ENCODE measurements at places on chromosomes 2 and 18.

- DNase-seq: no peak
Observed at GRCh38 chr2:214543386-214543955, 132.6 kb downstream of the VWC2L start.

DNA sequence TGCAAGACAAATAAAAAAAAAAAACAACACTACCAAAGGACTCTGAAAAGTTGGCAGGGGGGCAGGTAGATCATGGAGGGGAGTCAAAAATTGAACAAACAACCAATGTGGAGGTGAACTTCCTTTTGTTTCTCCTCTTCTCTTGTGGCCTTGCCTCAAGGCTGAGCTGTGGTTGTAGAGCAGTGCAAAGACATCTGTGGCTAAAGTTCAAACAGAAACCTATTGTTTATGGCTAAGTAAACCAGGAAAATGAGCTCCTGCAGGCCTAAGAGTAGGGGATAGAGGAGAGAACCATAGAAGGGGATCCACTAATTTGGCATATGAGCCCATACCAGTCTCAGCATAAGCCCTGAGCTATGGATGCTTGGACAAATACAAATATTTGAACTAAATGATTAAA is 40.2 kb upstream of the EGR4 start:
- no peak for DNase-seq

DNA sequence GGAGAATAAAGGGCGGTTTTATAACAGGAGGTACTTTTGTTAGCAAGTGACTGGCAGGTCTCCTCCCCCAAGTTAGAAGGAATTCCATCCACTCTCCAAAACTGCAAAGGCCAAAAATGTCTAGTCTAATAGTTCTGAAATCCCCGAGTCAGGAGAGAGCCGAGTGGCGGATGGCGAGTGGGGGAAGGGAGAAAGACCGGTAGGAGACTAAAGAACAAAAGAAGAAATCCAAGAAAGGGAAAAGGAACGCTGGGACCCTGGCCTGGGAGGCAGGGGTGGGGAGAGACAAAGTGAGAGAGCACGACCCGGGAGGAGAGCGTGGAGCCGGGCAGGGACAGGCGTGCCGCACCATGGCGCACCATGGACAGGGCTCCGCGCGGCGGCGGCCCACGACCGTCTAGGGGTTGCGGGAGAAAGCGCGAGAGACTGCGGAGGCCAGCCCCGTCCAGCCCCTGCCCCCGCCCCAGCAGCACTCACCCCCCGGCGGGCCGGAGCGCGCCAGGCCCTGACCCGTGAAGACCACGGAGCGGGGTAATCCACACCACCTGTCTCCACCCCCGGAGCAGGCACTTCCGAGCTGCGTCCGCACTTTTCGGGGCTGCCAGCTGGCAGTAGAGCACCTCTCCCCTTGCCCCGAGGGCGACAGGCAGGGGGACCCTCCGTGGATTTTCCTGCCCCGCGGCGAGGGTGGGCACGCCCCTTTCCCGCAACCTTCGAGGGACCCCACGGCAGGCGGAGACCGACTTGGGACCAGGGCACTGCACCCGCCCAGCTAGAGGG is 1.6 kb downstream of the CDH2 start:
- no peak for DNase-seq

DNA sequence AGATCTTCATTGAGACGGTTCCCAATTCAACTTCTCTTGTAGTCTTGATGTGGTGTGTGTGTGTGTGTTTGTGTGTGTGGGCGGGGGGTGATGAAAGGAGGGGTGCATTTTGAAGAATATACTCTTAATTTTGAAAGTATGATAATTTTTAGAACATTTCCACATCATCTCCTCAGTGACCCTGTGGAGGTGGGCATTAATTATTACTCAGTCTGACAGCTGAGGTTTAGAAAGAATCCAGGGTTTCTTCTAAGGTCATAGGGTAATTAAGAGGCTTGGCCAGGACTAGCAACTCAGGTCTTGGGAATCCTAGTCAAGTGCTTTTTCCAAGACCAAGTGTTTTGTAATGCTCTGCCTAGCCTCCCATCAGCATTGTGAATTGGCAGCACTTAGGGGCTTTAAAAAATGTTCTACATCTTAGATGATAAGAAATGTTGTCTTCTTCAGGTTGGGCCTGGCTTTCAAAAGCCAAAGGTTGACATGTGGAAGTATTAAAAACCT is 100.5 kb downstream of the SPTBN1 start:
- no peak for DNase-seq

GRCh38 chr18:26511339-26512071 is 36.8 kb downstream of the KCTD1 start:
- DNase-seq: no peak

GRCh38 chr2:223055140-223055539 is 3.1 kb downstream of the KCNE4 start:
- DNase-seq: no peak

- no peak for DNase-seq
Observed at GRCh38 chr2:46814160-46814961, 101.2 kb downstream of the MCFD2 start.

DNA sequence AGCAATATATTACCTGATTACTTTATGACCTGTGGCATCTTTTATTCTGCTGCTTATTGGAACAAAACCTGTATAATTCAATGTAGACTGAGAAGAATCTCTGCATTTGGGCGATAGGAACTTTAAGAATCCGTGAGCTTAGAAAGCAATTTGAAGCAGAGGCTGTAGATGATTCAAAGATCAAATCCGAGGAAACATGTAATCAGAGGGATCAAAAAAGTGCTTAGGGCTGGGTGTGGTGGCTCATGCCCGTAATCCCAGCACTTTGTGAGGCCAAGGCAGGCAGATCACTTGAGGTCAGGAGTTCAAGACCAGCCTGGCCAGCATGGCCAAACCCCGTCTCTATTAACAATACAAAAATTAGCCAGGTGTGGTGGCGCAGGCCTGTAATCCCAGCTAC is 198.4 kb downstream of the MTX2 start:
- DNase-seq: no peak

- no peak for DNase-seq
Observed at GRCh38 chr2:118169359-118170005, 81.2 kb downstream of the INSIG2 start.

- no peak for DNase-seq
Observed at GRCh38 chr2:22273853-22274252, 1111.1 kb upstream of the KLHL29 start.

DNA sequence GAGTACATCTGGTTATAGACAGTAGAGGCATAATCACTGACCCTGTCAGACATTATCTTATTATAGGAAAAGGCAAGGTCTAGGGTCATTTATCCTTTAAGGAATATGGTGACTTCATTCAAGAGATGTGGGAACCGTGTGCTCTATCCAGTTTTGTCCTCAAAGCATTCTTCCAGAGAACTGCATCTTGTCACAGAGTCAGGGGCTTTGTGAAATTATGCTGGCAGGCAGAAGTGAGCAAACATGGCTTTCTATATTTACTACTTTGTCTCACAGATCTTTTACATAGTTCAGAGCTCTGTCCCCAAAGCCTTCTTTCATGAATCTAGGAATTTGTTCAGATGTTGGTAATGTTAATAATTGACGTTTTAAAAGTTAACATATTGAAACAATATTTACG is 177.4 kb downstream of the ASXL3 start:
- no peak for DNase-seq

GRCh38 chr2:187857826-187858225 is 303.6 kb upstream of the TFPI start:
- DNase-seq: no peak

DNA sequence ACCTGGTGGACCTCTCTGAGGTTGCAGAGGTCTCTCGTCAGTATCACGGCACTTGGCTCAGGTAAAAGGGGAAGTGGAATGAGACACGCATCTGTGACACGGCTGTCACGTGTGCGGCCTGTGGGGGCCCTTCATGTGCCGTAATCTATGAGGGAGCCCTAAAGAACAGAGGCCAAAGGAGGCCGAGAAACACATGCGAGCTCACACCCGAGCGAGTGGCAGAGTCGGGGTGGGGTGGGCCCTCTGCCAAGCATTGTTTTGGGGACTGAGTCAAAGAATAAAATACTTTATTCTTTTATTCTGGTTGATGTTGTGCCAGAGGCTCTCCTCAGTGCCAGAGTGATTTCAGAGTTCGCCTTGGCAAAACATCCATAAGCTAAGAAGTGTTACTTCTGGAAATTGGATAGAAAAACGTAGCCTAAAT is 43.3 kb downstream of the PLB1 start:
- DNase-seq: no peak

GRCh38 chr2:176150584-176151441 is 537 bp upstream of the HOXD4 start:
- no peak for DNase-seq

GRCh38 chr2:208037564-208038487 is 12.5 kb upstream of the PLEKHM3 start:
- no peak for DNase-seq

DNA sequence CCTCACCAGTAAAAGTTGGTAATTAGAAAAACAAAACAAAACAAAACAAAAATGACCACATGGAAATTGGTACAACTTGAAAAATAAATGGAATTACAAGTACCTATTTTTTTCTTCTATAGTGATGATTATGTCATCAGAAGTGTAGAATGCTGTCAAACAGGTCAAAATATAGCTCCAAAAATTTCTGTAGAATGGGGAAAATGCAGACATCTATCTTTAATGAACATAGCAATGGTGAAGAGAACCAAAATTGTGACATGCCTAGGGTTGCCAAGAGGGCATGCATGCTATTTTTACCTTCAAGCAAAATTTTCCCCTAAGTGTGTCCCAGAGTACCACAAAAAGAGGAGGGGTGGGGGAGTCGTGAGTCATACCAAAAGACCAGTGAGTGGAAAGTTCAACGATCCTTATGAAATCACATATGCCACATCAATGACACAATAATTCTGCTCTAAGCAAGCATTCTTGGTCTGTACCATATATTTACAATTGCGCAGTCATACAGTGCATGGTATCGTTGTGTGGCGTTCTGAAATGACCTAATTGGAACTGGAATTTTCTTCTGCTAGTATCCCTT is 1436.4 kb downstream of the SUCLG1 start:
- no peak for DNase-seq

- no peak for DNase-seq
Observed at GRCh38 chr18:58453167-58453808, 175.6 kb downstream of the ALPK2 start.

DNA sequence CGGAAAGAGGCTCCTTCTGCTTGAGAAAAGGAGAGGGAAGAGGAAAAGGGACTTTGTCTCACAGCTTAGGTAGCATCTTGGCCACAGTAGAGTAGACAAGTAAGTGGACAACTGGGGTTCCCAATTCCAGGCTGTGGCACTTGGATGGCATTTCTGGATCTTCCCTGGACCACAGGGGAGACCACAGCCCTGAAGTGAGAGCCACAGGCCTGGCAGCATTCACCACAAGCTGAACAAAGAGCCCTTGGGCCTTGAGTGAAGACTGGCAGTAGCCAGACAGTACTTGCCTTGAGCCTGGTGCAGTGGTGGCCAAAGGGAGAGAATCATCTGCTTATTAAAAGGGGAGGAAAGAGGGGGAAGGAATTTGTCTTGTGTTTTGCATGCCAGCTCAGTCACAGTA is 226.1 kb upstream of the KLHL14 start:
- DNase-seq: no peak

- no peak for DNase-seq
Observed at GRCh38 chr18:58552057-58552461, 76.8 kb downstream of the ALPK2 start.

DNA sequence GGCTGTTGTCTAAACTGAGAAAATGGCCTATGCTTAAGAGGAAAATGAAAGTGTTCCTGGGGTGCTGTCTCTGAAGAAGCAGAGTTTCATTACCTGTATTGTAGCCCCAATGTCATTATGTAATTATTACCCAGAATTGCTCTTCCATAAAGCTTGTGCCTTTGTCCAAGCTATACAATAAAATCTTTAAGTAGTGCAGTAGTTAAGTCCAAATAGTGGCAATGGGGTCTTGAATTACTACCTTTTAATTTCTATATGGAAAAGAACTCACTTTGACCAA is 13.8 kb upstream of the ALLC start:
- DNase-seq: no peak

DNA sequence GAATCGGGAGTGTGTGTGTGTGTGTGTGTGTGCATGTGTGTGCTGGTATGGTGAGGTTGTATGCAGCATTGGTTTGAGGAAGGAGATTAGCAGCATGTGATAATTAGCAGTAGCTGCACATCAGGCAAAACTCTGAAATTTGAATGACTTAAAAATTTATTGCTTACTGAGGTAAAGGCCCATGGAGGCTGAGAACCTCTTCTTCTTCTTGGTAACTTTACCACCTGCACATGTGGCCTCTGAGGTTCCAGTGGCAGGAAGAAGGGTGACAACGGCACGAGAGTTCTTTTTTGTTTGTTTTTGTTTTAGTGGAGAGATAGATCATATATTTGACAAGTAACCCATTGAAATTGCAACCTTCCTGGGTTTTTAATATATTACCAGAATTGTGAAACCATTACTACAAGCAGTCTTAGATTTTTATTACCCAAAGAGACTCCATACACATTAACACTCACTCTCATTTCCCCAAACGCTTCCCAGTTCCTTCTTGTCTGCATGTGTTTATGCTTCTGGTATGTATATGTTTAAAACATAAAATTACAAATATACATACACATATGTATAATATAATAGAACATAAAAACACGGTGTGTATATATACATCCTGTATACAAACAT is 292.1 kb downstream of the PTGR3 start:
- no peak for DNase-seq

GRCh38 chr2:168030862-168031624 is 216.4 kb downstream of the STK39 start:
- DNase-seq: no peak

DNA sequence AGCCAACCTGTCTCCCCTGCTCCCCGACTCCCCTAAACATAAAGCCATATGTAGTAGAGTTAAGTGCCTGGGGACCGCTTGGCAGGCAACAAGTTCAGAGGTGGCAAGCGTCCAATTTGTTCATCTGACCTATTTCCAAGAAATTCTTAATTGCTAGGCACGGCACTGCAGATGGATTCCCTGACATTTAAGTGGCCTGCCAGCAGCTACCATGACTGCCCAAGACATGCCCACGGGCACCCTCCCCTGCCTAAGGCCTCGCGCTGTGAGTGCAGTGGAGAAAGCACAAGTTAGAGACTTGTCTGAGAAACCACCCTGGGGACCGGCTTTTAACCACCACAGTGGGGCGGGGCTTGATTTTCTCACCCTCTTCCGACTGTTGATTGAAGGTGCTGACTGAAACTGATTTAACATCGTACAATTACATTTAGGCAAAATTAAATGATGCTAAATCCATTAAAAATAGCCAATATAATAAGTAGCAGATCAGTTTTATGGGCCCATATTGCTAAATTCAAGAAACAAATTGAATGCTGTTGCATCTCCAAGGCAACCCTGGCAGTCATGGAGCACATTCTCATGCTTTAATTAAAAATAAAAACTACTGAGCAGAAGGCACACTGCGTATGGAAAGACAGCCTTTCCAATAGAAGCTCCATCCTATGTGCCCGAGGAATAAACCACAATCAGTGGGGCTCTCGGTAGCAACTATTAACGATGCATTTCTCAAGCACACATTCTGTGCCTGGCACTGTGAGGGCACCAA is 163.6 kb upstream of the ACAA2 start:
- no peak for DNase-seq

GRCh38 chr2:128818704-128819491 is 500.2 kb upstream of the HS6ST1 start:
- DNase-seq: no peak

DNA sequence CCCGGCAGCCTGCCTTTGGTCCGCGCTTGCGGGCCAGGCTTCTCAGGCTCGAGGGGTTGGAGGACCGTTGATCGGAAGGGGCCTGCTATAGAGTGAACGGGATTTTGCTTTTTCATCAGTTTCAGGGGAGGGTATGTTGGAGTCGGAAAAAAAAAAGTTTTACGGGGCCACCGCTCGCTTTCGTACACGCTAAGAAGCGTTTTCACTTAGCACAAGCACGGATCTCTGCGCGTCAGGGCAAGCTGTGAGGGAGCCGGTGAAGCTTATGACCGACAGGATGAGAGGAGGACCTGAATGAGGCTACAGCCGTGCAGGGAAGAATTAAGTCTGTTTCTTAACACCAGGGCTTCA is 443 bp downstream of the CPSF3 start:
- DNase-seq: no peak

All from iPS DF 19.7 (cell line).